ENCODE measurements at places on chromosomes 11 and 22.

DNA sequence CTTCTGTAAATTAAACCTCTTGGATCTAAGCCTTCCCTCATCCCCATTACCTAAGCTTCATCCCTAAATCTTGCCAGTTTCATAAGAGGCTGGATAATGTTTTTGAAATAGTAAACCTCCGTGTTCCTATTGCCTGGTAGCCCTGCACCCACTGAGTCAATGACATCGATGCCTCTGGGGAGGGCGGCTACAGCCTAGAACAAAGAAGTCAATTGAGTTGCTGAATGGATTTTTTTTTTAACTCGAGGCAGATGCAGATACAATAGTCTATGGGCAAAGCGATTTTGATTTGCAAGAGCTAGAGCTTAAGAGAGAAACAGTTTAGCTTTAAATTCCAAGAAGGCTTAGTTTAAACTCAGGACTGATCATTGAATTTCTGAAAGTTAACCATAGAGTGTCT is 121.3 kb downstream of the NECTIN1 start:
- no peak for DNase-seq

GRCh38 chr11:77127235-77127911 is 673 bp upstream of the MYO7A start:
- peak; percentile 52 for DNase-seq

- DNase-seq, result no peak
Observed at GRCh38 chr22:28813772-28814518, 13.6 kb upstream of the XBP1 start.

- no peak for DNase-seq
Observed at GRCh38 chr22:44381761-44382115, 69.0 kb upstream of the SHISAL1 start.

DNA sequence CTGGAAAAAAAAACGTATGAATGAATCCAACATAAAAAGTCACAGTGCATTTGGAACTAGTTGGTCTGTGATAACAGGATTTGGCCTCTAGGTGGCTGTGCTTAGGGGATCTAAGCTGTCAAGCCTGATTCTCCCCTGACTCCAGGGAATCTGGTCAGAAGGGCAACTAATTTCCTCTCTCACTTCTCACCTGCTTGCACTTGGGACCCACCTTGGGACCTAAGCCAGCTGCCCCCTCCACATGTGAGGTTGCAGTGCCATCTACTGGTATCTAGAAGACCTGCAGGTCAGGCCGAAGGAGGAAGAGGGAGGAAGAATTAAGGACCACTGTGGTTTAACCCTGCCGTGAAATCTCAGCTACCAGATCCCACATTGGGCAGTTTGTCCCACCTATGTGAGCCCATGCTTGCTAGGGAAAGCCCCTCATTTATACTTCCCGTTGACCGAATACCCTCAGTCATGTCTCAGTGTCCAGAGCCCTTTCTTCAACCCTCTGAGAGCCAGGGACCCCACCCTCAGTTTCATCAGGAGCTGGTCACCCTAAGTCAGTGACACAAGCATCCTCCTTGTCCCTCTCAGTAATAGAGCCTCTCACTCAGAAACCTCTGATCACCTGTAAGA is 33.2 kb upstream of the CAVIN3 start:
- DNase-seq, result peak; percentile 65

GRCh38 chr11:70173018-70173417 is 30.1 kb upstream of the FADD start:
- no peak for DNase-seq

DNA sequence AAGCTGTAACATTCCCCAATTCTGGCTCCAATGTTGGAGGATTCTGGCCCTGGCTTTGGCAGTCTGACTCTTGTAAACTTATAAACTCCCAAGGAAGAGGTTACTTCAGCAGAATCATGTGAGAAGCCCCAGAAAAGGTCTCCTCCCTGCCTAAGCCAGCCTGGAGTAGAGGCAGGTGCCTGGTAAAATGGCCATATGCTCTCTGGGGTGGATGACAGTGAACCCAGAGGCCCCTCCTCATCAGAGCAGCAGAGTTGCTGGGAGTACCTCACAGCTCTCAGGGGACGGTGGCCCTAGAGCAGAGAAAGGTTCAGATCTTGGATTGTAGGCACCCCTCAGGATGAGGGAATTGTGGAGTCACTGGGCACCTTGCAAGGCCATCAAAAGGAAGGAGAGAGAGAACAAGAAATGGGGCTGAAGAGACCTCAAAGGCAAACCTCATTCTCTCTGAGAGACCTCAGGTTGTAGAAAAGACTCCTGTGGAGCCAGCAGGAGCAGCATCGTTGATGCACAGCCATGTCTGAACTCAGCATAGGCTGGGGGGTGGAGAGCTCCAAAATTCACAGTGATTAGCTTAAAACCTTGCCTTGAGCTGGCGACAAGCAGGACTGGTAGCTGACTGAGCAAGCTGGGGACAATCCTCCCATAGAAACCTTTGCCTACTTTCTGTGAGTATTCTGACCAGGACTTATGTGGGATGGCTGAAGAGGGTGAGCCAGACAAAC is 4.9 kb upstream of the P2RY6 start:
- no peak for DNase-seq

DNA sequence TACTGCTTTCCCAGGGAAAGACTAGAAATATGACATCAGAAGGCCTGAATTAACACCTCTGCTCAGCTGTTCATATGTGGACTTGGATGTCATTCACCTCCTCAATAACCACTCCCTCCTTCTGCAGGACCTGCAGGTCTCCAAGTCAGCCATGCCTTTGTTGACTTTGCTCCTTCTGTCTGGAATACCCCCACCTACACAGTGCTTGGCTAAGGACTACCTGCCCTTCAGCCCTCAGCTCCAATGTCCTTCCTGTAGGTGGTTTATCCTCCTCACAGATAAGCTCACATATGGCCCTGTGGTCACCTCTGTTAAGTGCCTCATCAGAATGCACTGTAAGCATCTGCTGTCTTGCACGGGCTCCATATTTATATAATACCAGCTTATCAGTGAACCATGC is 26.4 kb upstream of the FAT3 start:
- no peak for DNase-seq

Measured in CD4-positive, alpha-beta T cell treated with Interleukin-21 for 1 hour (primary cell).